A673 (cell line): ENCODE measurements at places on chromosomes 1 and 21.
A peak's percentile ranks its signal among the peaks of the same experiment; 100 is the strongest.

DNA sequence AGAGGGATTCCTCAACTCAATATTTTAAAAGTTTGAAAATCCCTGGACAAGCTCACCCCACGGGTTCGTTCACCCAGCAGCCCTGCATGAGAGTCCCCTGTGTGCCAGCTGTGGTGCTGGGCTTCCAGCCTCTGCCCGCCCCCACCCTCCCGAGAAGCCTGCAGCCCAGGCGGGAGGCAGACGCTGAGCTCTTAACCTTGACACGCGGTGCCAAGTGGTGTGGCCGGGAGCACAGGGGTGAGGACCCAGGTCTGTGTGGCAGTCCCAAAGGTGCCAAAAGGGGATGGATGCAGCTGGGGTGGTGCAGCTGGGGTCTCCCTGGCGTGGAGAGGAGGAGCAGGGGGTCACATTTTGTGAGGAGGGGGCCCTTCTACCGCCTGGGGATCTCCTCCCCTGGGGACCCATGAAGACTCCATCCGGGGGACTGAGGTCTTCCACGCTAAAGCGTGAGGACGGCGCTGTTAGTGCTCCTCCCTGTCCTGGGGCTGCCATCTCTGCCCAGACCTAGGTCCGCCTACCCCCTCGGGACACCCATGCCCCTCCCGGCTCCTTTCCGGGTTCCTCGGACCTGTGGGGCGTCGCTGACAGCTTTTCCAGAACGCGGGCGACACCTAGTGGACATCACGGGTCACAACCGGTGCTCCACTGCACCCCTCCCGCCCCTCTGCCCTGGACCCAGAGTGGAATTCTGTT, 12.9 kb downstream of the PLA2G2F start:
- DNase-seq = peak; percentile 82

GRCh38 chr1:86345042-86345441, 51.1 kb downstream of the ODF2L start:
- DNase-seq = peak; percentile 9

DNA sequence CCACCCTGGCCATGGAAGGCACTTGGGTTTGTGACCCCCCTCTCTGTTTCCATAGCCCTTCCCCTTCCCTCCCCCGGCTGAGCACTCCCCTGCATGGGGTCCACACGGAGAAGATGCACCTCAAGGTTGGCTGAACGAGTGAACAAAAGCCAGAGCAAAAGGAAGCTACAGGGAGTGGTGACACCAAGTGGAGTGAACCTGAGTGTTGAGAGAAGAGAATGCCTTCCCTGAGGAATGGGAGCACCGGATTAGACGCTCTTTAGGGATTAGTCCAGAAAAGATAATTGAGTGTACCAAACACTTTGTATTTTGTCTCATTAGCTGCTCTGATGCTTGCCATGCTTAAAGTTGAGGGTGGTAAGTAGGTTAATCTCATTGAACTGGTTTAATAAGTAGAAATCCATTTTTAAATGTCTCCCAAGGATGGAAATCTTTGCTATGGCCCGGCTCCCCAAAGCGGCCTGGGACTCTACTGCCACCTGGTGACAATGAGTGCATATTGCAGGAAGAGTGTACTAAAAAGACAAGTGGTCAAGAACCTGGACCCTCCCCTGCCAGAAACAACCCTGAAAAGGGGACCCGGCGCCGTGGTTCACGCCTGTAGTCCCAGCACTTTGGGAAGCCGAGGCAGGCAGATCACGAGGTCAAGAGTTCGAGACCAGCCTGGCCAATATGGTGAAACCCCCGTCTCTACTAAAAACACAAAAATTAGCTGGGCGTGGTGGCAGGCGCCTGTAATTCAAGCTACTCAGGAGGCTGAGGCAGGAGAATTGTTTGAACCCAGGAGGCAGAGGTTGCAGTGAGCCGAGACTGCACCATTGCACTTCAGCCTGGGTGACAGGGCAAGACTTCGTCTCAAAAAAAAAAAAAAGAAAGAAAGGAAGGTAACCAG, 150.6 kb upstream of the ZC3H12A start:
- DNase-seq = peak; percentile 49

DNA sequence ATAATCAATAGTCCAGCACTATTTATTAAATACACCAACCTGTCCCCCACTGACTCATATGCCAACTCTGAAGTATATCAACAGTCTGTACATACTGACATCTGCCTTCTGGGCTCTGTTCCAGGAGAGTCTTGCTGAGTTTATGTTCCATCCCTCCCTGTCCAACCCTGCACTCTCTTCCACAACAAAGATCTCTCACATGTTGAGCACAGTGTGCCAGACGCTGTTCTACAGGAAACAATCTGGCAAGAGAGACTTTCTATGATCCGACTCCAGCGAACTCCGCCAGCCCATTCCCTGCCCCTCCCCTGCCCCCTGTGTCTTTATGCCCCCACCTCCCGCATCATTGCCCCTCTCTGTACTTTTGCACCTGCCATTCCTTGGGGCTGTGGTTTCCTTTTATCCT, 3.4 kb downstream of the LACTBL1 start:
- DNase-seq = peak; percentile 87

- DNase-seq = no peak
Observed at GRCh38 chr1:197937892-197938291, 20.7 kb downstream of the LHX9 start.

DNA sequence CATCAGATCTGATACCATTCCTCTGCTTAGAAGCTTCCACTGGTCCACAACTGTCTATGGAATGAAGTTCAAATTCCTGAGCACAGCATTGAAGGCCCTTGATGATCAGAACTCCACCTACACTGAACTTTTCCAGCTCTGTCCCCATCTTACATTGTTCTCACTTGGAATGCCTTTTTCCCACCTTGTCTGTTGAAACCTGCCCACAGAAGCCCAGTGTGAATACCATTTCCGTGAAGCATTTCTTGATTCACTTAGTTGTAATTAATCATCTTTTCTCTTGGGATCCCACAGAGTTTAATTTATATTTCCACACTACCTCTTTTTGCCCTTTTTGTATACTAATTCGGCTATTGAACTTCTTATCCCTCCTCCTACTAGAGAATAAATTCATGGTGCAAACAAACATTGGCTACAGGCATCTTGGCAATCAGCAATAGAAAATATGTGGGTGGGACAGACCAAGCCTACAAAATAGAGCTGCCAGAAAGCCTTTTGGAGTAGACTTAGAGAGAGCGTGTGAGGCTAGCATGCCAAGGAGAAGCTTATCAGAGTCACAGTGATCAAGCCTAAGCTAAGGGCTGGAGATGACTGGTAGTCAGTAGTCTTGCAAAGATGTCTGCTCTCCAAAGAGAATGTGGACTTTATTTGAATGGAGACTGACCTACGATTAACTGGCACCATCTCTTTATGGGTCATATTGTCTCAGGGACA, 26.1 kb downstream of the NHLH2 start:
- no peak for DNase-seq

DNA sequence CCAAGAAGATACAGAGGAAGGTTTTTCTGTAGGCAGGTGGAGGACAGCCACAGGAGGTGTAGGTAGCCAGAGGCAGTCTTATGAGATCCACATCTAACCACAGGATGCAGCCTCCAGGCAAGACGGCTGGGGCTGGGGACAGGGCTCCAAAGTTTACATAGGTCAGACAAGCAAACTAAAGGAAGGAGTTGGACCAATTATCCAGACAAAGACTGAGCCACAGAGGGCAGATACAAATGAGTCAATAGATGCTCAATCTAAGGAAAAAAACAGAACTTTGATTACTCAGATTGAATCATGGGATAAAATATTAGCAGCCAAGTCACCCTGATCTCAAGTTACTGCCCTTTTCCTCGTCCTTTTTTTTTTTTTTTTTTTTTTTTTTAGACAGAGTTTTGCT, 91.6 kb downstream of the RGS7 start:
- no peak for DNase-seq

GRCh38 chr1:65264197-65264929, 45.0 kb upstream of the DNAJC6 start:
- peak; percentile 66 for DNase-seq

- no peak for DNase-seq
Observed at GRCh38 chr1:220239966-220240365, 32.3 kb downstream of the RAB3GAP2 start.

DNA sequence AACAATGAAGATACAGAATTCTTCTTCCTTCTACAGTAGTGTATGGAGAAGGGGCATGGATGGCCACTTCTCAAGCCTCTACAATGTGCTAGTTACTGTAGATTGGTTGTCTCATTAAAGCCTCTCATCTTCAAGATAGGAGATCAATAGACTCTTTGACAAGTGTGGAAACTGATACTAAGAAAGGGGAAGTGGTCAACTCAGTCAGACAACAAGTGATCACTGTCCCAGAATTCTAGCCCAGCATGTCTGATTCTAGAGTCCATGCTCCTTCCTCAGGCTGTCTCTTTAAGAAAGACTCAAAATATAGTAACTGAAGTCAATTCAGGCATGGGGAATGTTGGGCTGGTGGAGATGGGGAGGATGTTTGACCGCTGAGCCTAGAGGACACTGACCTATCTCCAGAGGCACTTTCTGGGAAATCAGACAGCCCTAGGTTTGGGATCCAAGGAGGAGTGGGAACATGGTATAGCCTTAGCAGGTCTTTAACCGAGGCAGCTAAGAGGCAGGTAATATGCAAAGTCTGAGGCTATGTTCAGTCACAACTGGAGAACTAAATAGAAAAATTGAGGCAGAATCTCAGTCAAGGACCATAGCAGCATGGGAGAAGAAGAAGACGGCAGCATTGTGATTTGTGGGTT, 39.3 kb upstream of the EYA3 start:
- no peak for DNase-seq

GRCh38 chr1:30887485-30888315, 20.9 kb downstream of the SDC3 start:
- no peak for DNase-seq

DNA sequence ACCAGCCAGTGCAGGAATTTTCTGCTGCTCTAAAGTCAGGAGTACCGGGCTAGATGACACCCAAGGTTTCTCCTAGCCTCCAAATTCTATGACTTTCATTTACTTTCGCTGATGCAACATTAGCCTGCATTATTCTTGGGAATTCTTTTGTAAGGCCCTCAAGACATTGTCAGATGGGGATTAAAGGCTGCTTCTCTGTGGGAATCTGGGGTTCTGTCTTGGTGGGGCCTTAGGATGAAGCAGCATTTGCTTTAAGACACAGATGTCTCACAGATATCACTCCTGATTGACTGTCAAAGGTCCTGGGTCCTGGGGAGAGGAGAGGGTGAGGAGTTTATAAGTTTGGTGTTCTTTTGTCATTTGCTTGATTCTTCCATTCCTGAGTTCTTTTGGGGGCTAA, 11.6 kb downstream of the PKP1 start:
- peak; percentile 70 for DNase-seq

DNA sequence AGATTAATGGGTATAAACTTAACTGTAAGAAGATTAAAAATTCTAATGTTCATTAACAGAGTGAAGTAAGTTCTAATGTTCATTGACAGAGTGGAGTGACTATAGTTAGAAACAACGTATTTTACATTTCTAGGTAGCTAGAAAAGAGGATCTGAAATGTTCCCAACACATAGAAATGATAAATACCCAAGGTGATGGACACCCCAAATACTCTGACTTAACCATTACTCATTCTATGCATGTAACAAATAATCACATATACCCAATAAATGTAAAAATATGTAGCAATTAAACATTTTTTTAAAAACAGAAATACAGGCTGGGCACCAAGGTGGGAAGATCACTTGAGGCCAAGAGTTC, 62.1 kb downstream of the ABL2 start:
- no peak for DNase-seq
